ENCODE measurements at places on chromosomes 16 and 17. TPM values are rescaled to one million over a fixed set of nuclear protein-coding genes. Genes with fewer than 3 reads are reported as not detected.

- no peak overlapping the region for H3K27ac ChIP-seq
- H3K27me3 ChIP-seq = no peaks in the 10 kb centered on the region
- DNase-seq = no peak
- H3K36me3 ChIP-seq = peaks cover 24% of the 10 kb centered on the region
Observed at GRCh38 chr17:57110579-57111325, 25.7 kb downstream of the AKAP1 start.

DNA sequence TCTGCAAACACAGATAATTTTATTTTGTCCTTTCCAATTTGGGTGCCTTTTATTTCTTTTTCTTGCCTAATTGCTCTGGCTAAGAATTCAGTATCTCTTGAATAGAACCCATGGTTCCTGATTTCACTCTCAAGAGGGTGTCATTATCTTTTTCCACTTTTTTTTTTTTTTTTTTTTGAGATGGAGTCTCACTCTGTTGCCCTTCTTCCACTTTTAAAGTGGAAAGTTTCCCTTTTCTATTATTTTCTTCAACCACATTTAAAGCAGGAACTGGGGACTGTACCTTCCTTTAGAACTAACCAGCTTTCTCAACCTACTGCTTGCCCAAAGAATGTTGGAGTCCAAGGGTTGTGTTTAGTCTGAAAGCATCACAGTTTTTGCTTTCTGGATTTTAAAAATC lies 31.1 kb downstream of the SLFN11 start:
- H3K27ac ChIP-seq = no peak overlapping the region
- H3K4me3 ChIP-seq = 0 out of 2 replicates have a peak overlapping the region, but pooled peaks have one; percentile 25
- H3K27me3 ChIP-seq = no peaks in the 10 kb centered on the region
- DNase-seq = no peak
- peaks cover 10% of the 10 kb centered on the region for H3K4me1 ChIP-seq
- no peaks in the 10 kb centered on the region for H3K36me3 ChIP-seq

DNA sequence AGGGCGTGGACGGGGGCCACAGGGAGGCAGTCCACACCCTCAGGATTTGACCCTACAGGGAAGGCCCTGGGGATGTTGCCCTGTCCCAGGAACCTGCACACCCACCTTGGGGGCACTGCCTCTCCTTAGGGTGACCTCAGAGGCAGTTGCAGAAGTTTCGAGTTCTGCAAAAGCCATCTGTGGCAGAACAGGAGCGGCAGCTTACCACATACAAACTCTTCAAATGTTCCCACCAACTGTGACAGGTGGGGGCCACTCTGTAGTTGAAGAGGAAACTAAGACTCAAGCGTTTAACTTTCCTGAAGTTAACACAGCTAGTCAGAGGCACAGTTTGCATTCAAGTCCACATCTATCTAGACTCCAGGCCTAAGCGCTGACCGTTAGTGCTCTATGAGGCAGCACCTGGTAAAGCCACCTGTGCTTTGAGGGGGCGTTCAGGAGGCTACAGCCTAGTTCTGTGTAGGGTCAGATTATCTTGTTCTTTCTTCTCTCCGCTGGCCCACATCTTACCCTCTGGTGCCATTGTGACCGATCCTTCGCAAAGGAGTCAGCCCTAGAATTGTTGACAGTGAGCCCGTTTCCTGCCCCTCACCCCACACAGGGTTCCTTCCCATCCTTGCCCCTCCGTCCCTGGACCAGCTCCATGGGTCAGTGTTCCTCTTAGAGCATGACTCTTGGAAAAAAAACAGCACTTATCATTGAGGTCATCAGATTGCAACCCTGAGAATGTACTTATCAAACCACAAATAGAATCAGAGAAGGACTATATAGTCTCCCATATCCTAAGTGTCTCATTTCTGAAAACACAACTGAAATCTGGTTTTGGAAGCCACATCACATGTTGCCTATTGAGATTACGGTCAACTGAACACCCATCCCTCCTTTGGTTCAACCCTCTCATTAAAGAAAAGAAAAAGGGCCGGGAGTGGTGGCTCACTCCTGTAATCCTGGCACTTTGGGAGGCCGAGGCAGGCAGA lies 45.4 kb downstream of the CDH1 start:
- no peak for DNase-seq
- H3K4me1 ChIP-seq = no peaks in the 10 kb centered on the region
- H3K27ac ChIP-seq = no peak overlapping the region
- no peaks in the 10 kb centered on the region for H3K27me3 ChIP-seq
- no peaks in the 10 kb centered on the region for H3K36me3 ChIP-seq

- no peak overlapping the region for H3K27ac ChIP-seq
- H3K36me3 ChIP-seq = no peaks in the 10 kb centered on the region
- H3K4me3 ChIP-seq = no peak overlapping the region
- no peaks in the 10 kb centered on the region for H3K4me1 ChIP-seq
Observed at GRCh38 chr17:38333635-38334295, 10.0 kb downstream of the GPR179 start.

DNA sequence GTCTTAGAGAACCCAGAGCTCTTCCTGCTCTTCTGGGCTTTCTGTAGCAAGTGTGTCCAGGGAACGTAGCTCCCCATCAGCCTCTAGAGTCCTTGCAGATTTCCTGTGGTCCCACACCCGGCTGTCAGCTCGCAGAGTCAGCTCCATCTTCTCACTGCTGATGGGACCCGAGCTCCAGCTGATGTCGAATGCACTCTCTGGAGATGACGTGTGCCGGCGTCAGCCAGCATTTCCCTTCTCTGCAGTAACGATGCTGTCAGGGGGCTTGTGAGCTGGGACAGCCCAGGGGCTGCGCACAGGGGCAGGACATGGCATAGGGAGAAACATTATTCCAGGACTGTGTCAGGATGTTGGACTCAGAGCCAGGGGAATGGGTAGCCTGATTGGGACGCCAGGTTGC lies 87.8 kb downstream of the SNX29 start:
- no peak overlapping the region for H3K27ac ChIP-seq
- H3K4me3 ChIP-seq = no peak overlapping the region
- peaks cover 29% of the 10 kb centered on the region for H3K4me1 ChIP-seq
- no peak for DNase-seq
- H3K27me3 ChIP-seq = no peaks in the 10 kb centered on the region
- no peaks in the 10 kb centered on the region for H3K36me3 ChIP-seq

DNA sequence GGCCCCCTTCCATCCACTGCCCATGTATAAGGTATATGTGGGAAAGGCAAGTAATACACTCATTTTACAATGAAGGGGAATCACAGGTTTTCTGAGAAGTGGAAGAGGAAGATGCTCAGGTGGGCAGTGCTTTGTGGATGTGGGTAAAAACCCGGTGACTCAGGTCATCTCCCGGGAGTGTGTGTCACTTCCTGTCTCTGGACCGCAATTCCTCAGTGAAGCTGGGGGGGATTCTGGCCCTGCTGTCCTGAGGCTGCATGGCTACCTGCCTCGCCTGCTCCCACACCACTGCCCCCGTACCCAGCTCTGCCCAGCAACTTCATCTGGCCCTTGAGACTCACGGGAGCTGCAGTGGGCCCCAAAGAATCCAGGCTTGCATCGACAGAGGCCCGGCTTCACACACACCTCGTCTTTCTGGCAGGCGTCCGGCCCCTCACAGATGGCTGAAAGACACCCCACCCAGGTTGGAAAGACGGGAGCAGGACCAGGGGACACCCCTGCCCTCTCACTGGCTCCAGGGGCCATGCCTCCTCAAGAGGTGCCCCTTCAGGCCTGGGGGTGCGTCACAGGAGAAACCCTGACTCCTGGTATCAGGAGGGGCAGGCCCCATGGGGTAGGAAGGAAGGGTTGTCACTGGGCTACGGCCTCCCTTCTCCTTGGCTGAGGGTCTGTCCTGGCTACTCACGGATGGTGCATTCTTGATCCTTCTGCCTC lies 882 bp downstream of the SCARF1 start:
- no peaks in the 10 kb centered on the region for H3K36me3 ChIP-seq
- peaks cover 10% of the 10 kb centered on the region for H3K4me1 ChIP-seq
- no peaks in the 10 kb centered on the region for H3K27me3 ChIP-seq
- no peak for DNase-seq
- H3K27ac ChIP-seq = no peak overlapping the region

DNA sequence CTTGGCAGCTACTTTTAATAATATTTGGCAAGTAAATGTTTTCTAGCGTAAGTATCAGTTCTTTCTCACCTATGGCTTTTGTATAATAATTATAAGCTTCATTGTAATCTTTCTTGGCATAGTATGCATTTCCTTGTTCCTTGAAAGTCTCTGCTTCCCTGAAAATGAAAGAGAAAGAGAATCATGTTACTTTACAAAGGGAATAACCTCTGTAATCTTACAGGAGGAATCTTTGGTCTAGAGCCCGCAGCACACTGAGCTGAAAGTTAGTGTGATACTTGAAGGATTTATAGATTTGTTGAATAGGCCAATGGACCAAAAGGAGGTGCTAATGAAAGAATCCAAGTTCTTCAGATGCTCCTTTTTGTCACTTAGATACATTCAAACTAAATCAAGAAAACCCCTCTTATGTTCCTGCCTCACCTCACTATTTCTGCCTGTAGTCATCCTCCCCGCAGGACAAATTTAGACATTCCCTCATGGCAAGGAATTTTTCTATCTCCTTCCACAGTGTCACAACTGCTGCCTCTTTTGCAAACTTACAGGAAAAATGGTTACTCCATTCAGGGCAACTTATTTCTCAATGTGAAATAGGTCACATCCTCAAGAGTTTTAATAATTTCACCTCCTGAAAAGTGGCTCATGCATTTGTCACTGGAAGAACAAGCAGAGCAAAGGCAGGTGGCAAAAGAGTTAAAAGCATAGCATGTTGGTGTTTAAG lies 16.7 kb downstream of the DNAJC7 start:
- H3K27ac ChIP-seq = peak overlapping the region; percentile 65
- no peak overlapping the region for H3K4me3 ChIP-seq
- H3K36me3 ChIP-seq = peaks cover 42% of the 10 kb centered on the region
- peaks cover 88% of the 10 kb centered on the region for H3K4me1 ChIP-seq
- no peaks in the 10 kb centered on the region for H3K27me3 ChIP-seq

DNA sequence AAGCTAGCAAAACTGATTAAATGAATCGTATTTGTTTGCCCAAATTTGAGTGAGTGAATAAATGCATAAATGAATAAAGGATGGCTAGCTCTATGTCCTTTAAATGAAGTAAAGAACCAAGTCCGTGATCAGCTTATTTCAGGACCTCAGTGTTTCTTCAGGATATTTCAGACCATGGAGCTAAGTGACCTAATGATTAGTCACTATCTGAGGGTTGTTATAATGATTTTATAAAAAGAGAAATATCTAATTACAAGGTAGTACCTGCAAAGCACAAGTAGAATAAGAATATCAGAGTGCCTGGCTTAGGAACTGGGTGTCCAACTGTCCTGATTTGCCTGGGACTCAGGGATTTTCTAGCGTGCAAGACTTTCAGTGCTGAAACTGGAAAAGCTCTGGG lies 12.5 kb downstream of the KCNJ2 start:
- H3K27me3 ChIP-seq = no peaks in the 10 kb centered on the region
- H3K4me3 ChIP-seq = no peak overlapping the region
- peaks cover 7% of the 10 kb centered on the region for H3K4me1 ChIP-seq
- no peak for DNase-seq

- no peak for DNase-seq
- peaks cover 23% of the 10 kb centered on the region for H3K4me1 ChIP-seq
- H3K27ac ChIP-seq = no peak overlapping the region
- H3K36me3 ChIP-seq = peaks cover 24% of the 10 kb centered on the region
- H3K4me3 ChIP-seq = no peak overlapping the region
Observed at GRCh38 chr16:2773188-2773968, 3.7 kb downstream of the ELOB start.

- no peaks in the 10 kb centered on the region for H3K36me3 ChIP-seq
- no peak for DNase-seq
- no peak overlapping the region for H3K4me3 ChIP-seq
Observed at GRCh38 chr17:37710344-37710886, 34.4 kb downstream of the HNF1B start.

DNA sequence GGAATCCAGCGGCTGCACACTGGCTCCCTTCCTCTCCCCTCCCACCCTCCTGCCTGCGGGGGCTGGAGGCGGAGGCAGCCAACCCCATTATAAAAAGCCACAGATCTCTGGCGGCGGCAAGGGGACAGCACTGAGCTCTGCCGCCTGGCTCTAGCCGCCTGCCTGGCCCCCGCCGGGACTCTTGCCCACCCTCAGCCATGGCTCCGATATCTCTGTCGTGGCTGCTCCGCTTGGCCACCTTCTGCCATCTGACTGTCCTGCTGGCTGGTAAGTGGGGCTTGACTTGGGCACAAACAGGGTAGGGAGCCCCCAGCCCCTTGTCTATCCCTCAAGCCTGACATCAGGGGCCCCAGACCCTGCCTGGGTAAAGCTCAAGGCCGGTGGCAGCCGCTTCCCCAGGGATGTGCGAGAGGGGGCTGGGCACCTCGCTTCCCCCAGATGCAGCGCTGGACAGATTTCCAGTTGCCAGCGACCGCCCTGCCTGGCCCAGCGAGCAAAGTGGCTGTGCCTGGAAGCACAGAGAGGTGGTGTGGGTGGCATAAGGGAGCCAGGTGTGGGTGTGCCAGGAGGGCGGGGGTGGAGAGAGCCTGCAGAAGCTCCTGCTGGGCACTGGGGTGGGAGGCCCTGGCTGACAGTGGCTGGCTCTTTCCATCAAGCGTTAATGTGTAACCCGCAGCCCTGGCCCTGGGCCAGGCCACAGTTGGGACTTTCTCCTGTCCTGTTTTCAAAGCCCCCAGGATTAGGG lies at the start of gene CX3CL1:
Gene CX3CL1, plus strand, starts transcription at position 119 of the 745 bp plus-strand sequence. Its CDS starts 79 bp downstream, at position 198.
- H3K27me3 ChIP-seq = no peaks in the 10 kb centered on the region
- no peaks in the 10 kb centered on the region for H3K36me3 ChIP-seq
- no peak within 1 kb of the TSS for H3K27ac ChIP-seq

DNA sequence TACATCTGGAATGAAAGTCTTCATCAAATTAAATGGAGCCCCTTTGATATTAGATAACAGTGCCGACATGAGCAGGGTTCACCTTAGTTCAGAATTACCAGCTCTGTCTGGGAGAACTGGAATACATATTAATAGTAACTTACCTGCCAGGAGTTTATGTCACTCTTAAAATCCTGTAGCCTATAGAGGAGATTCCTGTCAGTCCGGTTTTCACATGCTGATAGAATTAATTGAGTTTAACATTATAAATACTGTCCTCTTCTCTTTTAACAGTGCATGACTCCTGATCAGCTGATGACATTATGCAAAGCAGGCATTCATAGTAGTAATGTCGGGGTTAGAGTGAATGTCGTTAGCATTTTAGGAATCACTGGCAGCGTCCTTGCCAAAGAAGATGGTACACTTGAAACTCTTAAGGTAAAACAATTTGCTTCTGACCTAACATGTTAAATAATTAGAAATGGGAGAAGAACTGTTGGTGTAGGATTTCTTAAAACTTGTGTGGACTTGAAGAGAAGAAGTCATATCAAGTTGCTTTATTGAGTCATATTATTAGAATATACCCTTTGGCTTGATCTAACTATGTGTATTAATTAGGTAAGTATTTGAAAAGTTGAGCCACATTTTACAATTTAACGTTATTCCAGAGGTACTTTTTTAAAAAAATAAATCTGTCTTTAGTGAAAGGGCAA lies 34.3 kb downstream of the HEATR3 start:
- no peak for DNase-seq
- no peaks in the 10 kb centered on the region for H3K4me1 ChIP-seq
- no peak overlapping the region for H3K4me3 ChIP-seq

The RGS9 gene
- total RNA-seq = 13.4 TPM

The NEUROD2 gene
- not detected for total RNA-seq

The CDH5 gene
- not detected for total RNA-seq

The TEKT1 gene
- not detected for total RNA-seq

The NOL3 gene
- total RNA-seq = 1.8 TPM

The PDIA2 gene
- 0.71 TPM for total RNA-seq

The AIPL1 gene
- total RNA-seq = not detected

All from Karpas-422 (cell line).